Activated CD4-positive, alpha-beta T cell treated with anti-CD3 and anti-CD28 coated beads, Interleukin-2, amount 50 U/mL, for 1 hour (primary cell): ENCODE measurements at places on chromosomes 2 and 18.

DNA sequence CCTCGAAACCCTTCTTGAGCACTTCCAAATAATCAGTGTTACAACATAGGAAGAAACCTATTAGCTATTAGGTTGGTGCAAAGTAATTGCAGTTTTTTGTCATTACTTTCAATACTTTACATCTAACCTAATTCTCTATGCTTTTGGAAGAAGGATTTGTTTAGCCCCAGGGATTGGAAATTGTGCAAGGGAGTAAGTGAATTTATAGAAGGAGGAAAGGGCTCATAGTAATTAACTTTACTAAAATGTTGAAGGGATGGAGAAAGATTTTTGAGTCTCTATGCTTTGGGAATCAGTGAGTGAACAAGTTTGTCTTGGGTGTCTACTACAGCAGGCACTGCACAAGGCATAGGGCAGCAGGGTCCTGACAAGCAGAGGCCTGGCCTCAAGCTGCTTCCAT lies 261.1 kb downstream of the EN1 start:
- DNase-seq: no peak

DNA sequence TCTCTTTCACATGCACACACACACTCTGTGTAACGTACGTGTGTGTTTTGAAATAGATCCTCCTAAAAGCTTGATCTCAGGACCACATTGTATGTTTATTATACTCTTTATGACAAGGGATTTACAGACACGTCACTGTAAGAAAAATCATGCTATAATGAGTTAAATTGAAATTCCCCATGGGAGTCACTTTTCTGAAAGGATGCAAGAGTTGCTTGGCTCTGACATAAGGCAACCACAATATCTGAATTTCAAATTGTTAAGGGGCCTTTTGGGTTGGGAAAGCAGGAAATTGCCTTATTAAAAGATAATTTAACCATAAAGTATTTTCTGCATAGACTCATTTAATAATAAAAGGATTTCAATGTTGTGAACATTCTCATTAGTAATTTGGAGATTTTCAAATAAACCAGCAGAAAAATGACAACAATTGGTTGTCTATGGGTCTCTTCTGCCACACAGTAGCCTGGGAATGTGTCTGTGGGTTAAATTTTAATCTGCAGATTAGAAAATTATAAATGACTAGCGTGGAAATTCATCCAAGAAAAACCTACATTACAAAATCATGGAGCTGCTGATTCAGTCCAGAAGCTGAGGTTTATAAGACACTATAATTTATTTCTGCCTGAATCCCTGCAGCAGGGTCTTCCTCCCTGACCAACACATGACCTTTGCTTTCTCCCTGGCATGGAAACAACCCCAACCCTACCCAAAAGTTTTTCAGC lies 75.9 kb upstream of the PID1 start:
- no peak for DNase-seq

DNA sequence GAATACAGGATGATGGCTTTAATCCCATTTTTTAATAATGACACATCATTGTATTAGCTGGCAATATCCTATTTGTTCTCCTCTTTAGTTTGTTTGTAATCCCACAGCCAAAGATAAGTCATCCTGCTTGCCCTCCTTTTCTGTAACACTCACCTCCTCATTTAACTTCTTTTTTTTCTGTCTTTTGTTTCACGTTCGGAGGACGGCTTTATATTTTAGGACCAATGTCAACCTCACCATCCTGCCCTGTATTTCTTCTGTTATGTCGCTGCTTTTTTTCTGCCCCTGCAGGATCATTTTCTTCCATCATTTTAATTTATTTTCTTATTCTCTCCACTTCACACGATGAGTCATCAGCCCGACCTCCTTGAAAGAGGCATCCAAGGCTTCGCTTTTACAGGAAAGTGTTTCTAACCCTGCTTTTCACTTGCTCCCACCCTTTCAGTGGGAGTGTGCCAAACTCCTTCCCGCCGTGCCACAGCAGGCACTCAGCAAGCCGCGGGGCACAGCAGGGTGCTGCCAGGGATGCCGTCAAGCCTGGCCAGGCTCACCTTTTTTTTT lies 11.4 kb downstream of the RAB31 start:
- DNase-seq: no peak

- no peak for DNase-seq
Observed at GRCh38 chr2:217691516-217691915, 311.3 kb downstream of the TNS1 start.

- no peak for DNase-seq
Observed at GRCh38 chr2:33131749-33132148, 185.0 kb downstream of the LTBP1 start.

- DNase-seq: no peak
Observed at GRCh38 chr2:47226132-47226922, 71.2 kb upstream of the STPG4 start.

DNA sequence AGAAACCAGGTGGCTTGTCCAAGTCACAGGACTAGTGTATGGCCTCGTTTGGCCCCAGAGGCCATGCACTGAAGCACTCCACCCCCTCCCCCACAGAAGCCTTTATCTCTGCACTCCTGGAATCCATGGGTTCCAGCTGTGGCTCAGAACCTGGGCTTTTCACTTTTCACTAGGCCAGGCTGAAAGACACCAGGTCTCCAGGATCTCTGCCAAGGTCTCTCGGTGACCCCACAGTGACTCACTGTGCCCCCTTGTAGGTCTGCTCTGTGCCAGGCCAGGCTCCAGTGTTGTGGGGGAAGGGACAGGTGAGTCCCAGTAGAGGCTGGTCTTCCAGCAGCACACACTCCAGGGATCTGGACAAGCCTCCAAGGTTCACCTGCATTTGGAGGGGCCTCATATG lies 31.0 kb upstream of the GLI2 start:
- DNase-seq: no peak

DNA sequence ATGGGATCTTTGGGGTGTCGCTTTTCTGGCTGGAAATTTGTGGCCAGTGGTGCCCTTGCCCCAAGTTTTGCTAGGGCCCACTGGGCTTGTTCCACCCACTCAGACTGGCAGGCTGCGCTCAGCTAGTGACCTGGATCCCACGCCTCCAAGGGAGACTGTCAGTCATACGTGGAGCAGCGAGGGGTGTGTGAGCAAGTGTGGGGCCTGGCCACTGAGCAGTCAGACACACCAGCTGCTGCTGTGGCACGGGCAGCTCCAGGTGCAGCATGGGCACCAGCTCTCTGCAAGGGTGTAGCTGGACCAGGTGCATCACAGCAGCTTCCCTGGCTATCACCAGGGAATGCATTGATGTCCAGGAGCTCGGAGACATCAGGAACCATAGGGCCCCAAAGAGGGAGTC lies 327.0 kb downstream of the NR4A2 start:
- no peak for DNase-seq

- no peak for DNase-seq
Observed at GRCh38 chr18:69097349-69097748, 299.5 kb downstream of the CCDC102B start.

DNA sequence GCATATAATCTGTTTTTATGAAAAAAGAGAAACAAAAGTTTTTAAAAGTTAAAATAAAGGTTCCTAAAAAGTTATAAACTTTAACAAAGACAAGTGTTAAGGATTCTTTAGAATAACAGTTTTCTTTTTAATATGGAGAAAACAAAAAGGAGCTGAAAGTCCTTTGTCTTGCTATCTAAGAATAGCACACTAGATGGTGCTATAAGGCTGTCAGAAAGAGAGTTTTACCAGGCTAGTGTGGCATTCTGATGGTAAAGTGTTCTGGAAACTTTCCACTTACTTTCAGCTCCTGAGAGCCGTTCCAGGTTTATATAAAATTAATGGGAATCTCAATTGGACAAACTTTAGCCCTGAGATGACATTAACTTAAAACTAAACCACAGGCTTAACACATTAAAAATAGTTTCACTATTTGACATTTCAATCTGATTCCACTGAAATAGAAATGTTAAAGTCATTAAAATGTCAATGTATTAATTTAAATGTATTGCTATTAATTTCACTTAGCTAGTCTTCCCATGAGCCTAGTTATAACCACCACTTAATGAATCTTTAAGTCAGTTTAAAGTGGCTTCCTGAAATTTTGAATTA lies 3.7 kb downstream of the FBXO48 start:
- DNase-seq: no peak

DNA sequence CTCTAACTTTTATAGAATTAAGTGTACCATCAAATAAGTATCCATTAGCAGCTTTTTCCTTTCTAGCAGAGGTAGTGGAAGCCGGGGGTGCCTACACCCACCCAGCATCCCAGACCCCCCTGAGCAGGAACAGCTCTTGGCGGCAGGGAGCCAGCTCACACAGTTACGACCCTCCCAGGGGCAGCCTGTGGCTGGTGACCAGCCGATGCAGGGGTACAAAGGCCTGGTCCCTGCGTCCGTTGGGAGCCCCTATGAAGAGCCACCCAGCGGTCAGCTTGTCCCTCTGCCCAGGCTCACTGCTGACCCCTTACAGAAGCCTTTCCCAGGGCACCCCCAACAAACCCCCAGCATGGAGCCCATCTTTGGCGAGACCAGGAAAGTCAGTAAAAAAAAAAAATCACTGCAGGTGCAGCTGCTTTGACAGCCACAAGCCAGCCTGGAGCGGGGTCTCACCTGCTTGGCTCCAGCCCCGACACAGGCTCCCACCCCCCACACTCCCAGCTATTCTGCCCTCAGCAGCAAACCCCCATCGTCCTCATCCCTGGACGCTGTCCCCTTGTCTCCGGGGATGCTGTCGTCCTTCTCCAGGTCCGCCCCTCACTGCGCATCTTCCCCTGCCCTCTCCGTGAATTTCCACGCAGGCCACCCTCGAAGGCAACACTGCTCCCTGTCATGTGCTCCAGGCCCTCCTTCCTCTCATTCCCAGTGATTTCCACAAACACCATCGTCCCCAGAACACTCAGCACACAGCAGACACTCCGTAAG lies 43.1 kb downstream of the GPC1 start:
- DNase-seq: no peak

GRCh38 chr2:3956892-3957291 lies 253.5 kb downstream of the DCDC2C start:
- DNase-seq: no peak

DNA sequence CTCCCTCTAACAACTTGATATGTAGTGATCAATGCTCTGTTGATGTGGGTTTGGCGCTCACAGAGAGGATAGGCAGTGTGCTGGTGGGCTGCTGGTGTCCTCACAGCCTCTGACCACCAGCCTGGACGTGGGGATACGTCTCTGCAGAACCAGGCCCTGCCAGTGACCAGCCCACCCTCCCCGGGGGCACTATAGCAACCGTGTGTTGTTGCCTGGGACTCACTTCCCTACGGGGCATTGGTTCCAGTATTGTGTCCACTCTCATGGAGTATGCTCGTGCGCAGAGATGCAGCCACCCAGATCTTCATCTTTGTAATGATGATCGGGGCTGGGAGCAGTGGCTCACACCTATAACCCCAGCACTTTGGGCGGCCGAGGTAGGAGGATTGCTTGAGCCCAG lies 180.1 kb downstream of the LDLRAD4 start:
- DNase-seq: no peak

DNA sequence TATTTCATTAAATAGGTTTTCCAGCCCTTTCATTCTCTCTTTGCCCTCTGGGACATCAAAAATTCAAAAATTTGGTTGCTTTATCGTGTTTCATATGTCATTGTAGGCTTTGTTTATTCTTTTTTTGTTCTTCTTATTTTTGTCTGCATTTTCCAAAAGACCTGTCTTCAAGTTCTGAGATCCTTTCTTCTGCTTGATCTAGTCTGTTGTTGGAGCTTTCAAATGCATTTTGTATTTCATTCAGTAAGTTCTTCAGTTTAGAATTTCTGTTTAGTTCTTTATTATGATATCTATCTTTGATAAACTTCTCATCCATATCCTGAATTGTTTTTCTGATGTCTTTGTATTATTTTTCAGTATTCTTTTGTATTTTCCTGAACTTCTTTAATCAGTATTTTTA lies 123.6 kb downstream of the XRCC5 start:
- DNase-seq: no peak

- DNase-seq: no peak
Observed at GRCh38 chr2:216504376-216504762, 5.7 kb downstream of the RPL37A start.

DNA sequence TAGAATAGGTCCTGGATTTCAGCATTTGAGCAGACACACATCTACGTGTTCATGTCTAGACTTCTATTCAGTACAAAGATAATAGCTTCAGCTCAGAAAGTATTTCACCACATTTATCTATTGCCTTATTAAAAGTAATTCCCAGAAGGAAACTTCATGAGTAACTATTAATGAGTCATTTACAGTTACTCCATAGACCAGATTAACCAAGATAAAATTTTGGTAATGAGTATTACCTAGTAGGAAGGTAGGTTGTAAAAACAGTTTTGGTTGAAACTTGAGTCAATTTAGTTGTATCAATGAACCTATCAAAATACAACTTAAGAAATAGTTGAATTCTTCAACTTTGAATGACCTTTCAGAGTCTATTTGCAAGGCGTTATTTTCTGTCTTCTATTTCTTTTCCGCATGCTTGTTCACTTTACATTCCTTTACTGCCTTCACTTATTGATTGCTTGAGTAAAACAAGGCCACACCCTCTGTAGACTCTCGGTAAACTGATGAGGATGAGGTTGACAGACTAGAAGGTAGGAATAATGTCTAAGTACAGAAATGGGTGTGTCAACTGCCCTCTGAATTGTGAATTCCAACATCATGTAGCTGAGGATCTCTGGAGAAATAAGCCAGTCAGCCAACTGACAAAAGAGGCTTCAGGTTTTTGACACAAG lies 1165.6 kb upstream of the ZEB2 start:
- DNase-seq: no peak

GRCh38 chr2:150011161-150011730 lies 423.7 kb upstream of the MMADHC start:
- DNase-seq: no peak

- no peak for DNase-seq
Observed at GRCh38 chr2:168559187-168559586, 103.1 kb downstream of the CERS6 start.

- DNase-seq: no peak
Observed at GRCh38 chr2:117481608-117482007, 332.9 kb upstream of the DDX18 start.

- no peak for DNase-seq
Observed at GRCh38 chr18:46768166-46768921, 11.5 kb upstream of the ST8SIA5 start.

- DNase-seq: no peak
Observed at GRCh38 chr2:10237392-10238321, 65.0 kb upstream of the HPCAL1 start.

- DNase-seq: no peak
Observed at GRCh38 chr2:29323301-29323700, 208.1 kb downstream of the CLIP4 start.

GRCh38 chr2:143779021-143779420 lies 649.8 kb downstream of the ARHGAP15 start:
- DNase-seq: no peak

- no peak for DNase-seq
Observed at GRCh38 chr2:178679891-178680290, 127.3 kb downstream of the TTN start.

GRCh38 chr2:127449414-127449813 lies 31.2 kb downstream of the PROC start:
- DNase-seq: no peak

- no peak for DNase-seq
Observed at GRCh38 chr2:105764059-105764458, 19.3 kb downstream of the NCK2 start.

DNA sequence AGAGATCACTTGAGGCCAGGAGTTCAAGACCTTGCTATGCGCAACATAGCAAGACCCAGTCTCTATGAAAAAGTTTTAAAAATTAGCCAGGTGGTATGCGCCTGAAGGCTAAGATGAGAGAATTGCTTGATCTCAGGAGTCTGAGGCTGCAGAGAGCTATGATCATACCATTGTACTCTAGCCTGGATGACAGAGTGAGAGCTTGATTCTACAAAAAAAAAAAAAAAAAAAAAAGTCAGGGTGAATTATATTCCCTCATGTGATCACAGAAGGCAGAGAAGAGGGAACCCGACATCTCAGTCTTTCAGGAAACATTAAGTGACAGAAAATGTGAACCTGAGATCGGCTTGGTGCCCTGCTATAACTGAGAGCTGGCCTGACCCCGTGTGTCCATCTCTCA lies 171.2 kb upstream of the MSH6 start:
- DNase-seq: no peak
